ENCODE measurements at places on chromosomes 2 and 18. TPM values are rescaled to one million over a fixed set of nuclear protein-coding genes. Genes with fewer than 3 reads are reported as not detected.

- no peaks in the 10 kb centered on the region for H3K36me3 ChIP-seq
- no peak overlapping the region for H3K4me3 ChIP-seq
- no peak for DNase-seq
- H3K4me1 ChIP-seq = no peaks in the 10 kb centered on the region
Measured at GRCh38 chr2:155980941-155981560, 351.5 kb downstream of the NR4A2 start.

DNA sequence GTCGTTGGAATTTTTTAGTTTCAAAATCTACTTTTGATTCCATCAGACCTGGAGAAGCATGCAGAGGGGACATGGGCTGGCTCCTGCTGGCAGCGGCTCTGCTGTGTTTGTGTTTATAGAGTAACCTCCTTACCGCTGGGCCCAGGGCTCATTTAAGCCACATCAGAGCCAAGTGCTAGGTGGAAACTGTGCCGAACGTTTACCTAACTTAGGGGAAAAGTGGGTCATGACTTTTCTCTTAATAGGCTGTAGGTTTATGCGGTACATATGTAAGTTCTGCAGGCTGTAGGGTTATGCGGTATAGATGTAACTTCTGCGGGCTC, 17.7 kb downstream of the CNDP2 start:
- H3K4me1 ChIP-seq = no peaks in the 10 kb centered on the region
- no peak for DNase-seq
- H3K27me3 ChIP-seq = no peaks in the 10 kb centered on the region
- no peak overlapping the region for H3K4me3 ChIP-seq
- peaks cover 17% of the 10 kb centered on the region for H3K36me3 ChIP-seq
- no peak overlapping the region for H3K27ac ChIP-seq

DNA sequence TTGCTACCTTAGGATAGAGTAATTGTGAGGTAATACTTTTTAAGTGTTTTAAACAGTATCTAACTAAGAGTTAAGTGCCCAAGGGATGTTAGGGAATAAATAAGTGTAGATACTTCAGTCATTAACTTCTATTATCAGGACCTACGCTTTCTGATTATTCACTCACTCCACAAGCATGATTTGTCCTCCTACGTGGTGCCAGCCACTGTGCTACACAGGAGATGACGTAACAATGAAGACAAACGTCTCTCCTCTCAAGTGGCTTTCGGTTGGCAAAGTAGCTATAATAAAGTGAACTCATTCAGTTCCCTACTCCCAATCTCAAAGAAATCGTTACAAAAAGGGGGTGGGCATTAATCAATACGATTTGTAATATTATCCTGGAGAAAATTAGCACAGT, 100.9 kb upstream of the SETBP1 start:
- peak; percentile 35 for DNase-seq
- no peak overlapping the region for H3K4me3 ChIP-seq
- H3K27me3 ChIP-seq = no peaks in the 10 kb centered on the region
- peaks cover 10% of the 10 kb centered on the region for H3K4me1 ChIP-seq

- H3K36me3 ChIP-seq = no peaks in the 10 kb centered on the region
- H3K4me3 ChIP-seq = no peak overlapping the region
- peaks cover 10% of the 10 kb centered on the region for H3K4me1 ChIP-seq
- H3K27me3 ChIP-seq = no peaks in the 10 kb centered on the region
- no peak for DNase-seq
Measured at GRCh38 chr18:8995096-8995495, 107.4 kb upstream of the NDUFV2 start.

DNA sequence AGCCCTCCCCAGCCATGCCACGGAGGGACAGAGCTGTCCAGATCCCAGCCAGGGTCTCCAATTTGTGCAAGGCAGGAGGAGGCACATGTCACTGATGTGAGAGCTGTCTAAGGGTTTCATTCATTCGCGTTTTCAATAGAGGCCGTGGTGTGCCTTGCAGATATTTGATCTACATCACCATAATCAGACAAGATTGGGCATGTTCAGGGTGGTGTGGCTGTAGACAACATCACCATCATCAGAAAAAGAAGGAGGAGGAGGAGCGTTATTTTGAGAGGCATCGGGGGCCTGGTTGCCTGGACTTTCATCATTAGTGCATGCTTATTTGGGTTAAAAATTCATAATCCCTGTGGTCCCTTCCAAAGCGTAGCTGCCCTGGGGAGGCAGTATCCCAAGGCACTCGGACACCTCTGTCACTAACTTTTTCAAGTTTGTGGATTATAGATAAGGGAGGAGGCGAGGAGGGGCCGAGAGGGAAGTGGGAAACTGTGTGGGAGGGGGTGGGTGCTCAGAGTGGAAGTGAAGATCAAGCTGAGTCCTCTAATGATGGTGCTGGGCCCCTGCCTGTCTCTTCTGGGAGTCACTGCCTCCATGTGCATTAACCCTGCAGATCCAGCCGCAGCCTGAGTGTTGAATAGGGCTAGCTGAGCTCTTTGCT, 194.1 kb downstream of the CTIF start:
- H3K36me3 ChIP-seq = no peaks in the 10 kb centered on the region
- no peak overlapping the region for H3K27ac ChIP-seq
- H3K4me1 ChIP-seq = peaks cover 52% of the 10 kb centered on the region
- no peaks in the 10 kb centered on the region for H3K27me3 ChIP-seq

DNA sequence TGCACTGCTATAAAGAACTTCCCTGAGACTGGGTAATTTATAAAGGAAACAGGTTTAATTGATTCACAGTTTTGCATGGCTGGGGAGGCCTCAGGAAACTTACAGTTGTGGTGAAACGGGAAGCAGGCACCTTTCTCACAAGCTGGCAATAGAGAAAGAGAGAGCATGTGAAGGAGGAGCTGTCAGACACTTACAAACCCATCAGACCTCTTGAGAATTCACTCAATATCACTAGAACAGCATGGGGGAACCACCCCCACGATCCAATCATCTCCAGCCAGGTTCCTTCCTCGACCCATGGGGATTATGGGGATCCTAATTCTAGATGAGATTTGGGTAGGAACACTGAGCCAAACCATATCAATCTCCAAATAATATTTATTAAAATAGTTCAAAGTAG, 729.2 kb upstream of the DDX18 start:
- H3K27ac ChIP-seq = no peak overlapping the region
- no peaks in the 10 kb centered on the region for H3K4me1 ChIP-seq
- H3K4me3 ChIP-seq = no peak overlapping the region
- no peaks in the 10 kb centered on the region for H3K27me3 ChIP-seq

GRCh38 chr2:204695506-204695905, 150.2 kb downstream of the PARD3B start:
- no peaks in the 10 kb centered on the region for H3K27me3 ChIP-seq
- H3K4me3 ChIP-seq = no peak overlapping the region
- no peaks in the 10 kb centered on the region for H3K36me3 ChIP-seq
- DNase-seq = peak; percentile 77
- H3K4me1 ChIP-seq = no peaks in the 10 kb centered on the region

DNA sequence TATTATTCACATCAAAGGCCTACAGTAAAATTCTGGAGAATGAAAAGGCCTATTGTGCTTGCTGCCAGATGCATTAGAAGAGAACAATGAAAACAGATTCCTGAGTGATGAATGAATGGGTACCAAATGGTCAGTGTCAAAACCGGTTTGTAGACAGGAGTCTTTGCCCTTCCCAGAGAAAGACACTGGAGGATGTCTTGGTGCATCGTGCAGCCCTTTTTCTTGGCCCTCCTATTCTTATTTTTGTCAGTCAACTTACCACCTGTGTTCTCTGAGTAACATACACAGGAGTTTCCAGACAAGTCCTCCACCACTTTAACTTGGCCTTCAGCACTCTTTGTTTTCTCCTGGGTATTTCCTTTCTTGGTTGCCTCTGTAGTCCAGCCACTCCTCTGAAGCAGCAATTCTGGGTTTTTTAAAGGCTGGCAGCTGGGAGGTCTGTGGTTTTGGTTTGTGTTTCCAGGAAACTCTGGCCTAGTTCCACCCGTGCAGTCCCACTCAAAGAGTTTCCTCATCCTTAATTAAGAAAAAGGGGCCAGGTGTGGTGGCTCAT, 29.4 kb downstream of the PSTPIP2 start:
- no peak overlapping the region for H3K4me3 ChIP-seq
- H3K4me1 ChIP-seq = peaks cover 18% of the 10 kb centered on the region
- H3K27me3 ChIP-seq = no peaks in the 10 kb centered on the region
- no peak overlapping the region for H3K27ac ChIP-seq
- no peaks in the 10 kb centered on the region for H3K36me3 ChIP-seq
- DNase-seq = peak; percentile 77

DNA sequence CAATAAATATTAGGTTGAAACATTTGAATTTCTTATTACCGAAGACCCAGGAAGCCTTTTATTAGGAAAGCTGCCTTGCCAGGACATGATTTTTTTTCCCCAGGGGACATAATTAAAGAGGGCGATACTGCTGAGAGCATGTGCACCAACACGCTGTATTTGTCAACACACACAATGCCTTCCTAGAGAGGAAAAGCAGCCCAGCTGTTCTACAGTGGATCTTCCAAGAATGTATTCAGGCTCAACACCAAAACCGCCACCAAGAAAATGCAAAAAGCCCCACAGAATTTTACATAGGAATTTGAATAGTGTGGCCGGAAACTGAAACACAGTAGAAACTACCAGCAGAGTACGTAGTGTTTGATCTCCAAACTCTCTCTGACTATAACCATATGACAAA, 320.4 kb downstream of the DLGAP1 start:
- H3K36me3 ChIP-seq = no peaks in the 10 kb centered on the region
- DNase-seq = no peak
- H3K27me3 ChIP-seq = no peaks in the 10 kb centered on the region
- H3K4me1 ChIP-seq = no peaks in the 10 kb centered on the region
- no peak overlapping the region for H3K27ac ChIP-seq

- no peak overlapping the region for H3K4me3 ChIP-seq
- H3K4me1 ChIP-seq = peaks cover 9% of the 10 kb centered on the region
- no peaks in the 10 kb centered on the region for H3K27me3 ChIP-seq
- peak; percentile 48 for DNase-seq
- no peaks in the 10 kb centered on the region for H3K36me3 ChIP-seq
- H3K27ac ChIP-seq = no peak overlapping the region
Measured at GRCh38 chr2:207632575-207633493, 7.6 kb upstream of the METTL21A start.

GRCh38 chr2:129763190-129763846, 216.1 kb upstream of the RAB6C start:
- no peaks in the 10 kb centered on the region for H3K4me1 ChIP-seq
- H3K4me3 ChIP-seq = no peak overlapping the region
- H3K27me3 ChIP-seq = no peaks in the 10 kb centered on the region
- H3K36me3 ChIP-seq = no peaks in the 10 kb centered on the region
- DNase-seq = no peak

DNA sequence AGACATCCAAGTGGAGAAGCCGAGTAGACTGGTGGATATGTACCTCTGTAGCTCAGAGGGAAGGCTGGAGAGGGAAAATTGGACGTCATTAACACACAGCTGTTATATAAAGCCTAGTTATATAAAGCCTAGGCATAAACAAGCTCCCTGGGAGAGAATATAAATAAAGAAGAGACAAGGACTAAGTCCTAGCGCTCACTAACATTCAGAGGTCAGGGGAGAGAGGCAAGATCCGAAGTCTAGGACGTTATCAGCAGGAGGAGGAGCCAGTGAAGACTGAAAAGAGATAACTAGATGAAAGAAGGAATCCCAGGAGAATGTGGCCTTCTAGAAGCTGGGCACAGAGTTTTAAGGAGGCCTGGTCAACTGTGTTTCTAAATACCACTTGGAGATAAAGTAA, 55.3 kb downstream of the NOL10 start:
- no peaks in the 10 kb centered on the region for H3K27me3 ChIP-seq
- peaks cover 21% of the 10 kb centered on the region for H3K36me3 ChIP-seq
- H3K4me1 ChIP-seq = no peaks in the 10 kb centered on the region
- H3K27ac ChIP-seq = no peak overlapping the region

GRCh38 chr2:232998666-232998985, 14.4 kb downstream of the NGEF start:
- H3K27me3 ChIP-seq = no peaks in the 10 kb centered on the region
- DNase-seq = no peak
- H3K4me1 ChIP-seq = no peaks in the 10 kb centered on the region
- H3K4me3 ChIP-seq = no peak overlapping the region
- H3K27ac ChIP-seq = no peak overlapping the region

DNA sequence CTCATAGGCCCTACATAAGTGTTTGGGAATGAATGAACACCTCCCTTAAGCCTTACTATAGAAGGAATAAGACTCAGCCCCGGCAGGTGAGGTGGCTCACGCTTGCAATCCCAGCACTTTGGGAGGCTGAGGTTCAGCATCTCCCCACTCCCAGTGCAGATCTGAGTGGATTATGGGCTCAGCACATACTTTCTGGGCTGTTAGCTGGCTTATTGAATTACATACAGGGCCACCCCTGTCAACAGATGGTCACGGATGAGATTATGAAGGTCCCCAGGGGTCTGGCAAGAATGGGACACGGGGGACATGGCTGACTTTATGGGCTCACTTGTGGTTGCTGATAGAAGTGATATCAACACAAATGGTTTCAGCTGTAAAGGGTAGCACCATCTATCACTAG, 322.3 kb downstream of the TSN start:
- no peak overlapping the region for H3K27ac ChIP-seq
- H3K4me3 ChIP-seq = no peak overlapping the region
- no peaks in the 10 kb centered on the region for H3K27me3 ChIP-seq
- no peaks in the 10 kb centered on the region for H3K36me3 ChIP-seq

- H3K4me1 ChIP-seq = no peaks in the 10 kb centered on the region
- no peaks in the 10 kb centered on the region for H3K27me3 ChIP-seq
- H3K27ac ChIP-seq = no peak overlapping the region
- DNase-seq = no peak
- no peak overlapping the region for H3K4me3 ChIP-seq
- H3K36me3 ChIP-seq = no peaks in the 10 kb centered on the region
Measured at GRCh38 chr18:44870631-44871502, 190.2 kb downstream of the SETBP1 start.

- H3K4me1 ChIP-seq = no peaks in the 10 kb centered on the region
- H3K27ac ChIP-seq = no peak overlapping the region
- H3K27me3 ChIP-seq = no peaks in the 10 kb centered on the region
Measured at GRCh38 chr2:175396696-175397095, 215.2 kb upstream of the ATP5MC3 start.

- no peak overlapping the region for H3K27ac ChIP-seq
- H3K4me3 ChIP-seq = no peak overlapping the region
- no peaks in the 10 kb centered on the region for H3K4me1 ChIP-seq
- peak; percentile 42 for DNase-seq
- H3K27me3 ChIP-seq = peaks cover 2% of the 10 kb centered on the region
Measured at GRCh38 chr2:70541481-70542020, 12.1 kb downstream of the TGFA start.

DNA sequence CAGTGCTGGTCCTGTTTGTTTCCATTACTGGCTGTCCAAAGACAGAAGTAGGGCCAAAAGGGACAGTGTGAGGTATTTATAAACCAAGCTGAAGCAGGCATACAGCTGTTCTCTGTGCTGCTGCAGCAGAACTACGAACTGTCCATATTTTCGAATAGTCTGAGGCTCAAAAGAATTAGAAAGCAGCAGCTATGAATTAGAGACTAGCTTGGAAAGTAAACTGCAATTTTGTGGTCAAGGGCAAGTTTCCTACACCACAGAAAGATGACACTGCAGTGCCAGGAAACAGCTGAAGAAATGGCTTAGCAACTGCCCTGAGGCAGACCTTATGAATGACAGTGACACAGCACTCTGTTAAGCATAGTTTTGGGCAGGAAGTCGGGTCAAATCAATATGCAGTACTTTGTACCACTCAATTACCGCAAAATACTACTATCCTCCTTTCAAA, 125.3 kb downstream of the TMEM131 start:
- peak overlapping the region; percentile 91 for H3K27ac ChIP-seq
- H3K4me3 ChIP-seq = peak overlapping the region; percentile 34
- H3K4me1 ChIP-seq = peaks cover 35% of the 10 kb centered on the region
- no peaks in the 10 kb centered on the region for H3K27me3 ChIP-seq
- H3K36me3 ChIP-seq = no peaks in the 10 kb centered on the region
- peak; percentile 94 for DNase-seq

Gene KLHL29
- total RNA-seq = 4.8 TPM

Gene MOGAT1
- not detected for total RNA-seq

Gene UGT1A7
- total RNA-seq = not detected

All from astrocyte (in vitro differentiated cells and primary cell).